ENCODE measurements at places on chromosomes 12 and 14.

DNA sequence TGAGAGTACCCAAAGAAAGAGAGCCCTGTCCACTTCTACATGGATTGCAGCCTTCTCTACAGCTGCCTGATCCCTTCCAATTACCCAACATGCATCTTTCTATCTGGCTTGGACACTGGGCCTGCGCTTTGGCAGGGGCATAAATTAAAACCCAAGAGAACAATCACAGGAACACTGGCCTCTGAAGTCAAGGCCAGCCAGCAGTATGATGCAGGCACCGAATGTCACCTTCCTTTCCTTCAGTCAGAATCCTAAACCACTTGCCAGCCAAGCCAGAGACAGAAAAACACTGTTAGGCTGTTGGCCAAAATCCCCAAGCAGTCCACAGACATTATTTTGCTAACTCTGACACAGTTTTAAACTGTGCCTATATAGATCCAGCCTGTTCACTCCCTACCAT is 113.7 kb downstream of the DUSP6 start:
- no peak for DNase-seq

- peak; percentile 11 for DNase-seq
Observed at GRCh38 chr12:3929875-3930615, 56.8 kb upstream of the PARP11 start.

DNA sequence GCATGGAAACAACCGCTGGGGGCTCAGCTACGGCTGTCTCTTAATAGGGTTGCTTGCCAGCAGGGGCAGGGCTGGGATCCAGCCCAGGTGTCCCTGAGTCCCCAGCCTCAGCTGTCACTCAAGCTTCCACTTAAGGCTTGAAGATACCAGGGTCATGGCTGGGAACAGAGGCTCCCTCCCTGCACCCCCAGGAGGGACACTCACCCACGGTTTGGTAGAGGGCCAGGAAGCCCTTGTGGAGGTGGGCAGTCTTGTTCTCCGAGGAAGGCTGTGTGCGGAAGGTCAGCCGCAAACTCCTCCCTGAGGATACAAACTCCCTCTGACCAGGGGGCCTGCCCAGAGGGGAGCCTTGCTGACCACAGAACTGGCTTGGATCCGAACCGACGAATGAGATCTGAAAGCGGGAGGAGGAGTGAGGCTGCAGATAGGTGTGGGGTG is 7.3 kb downstream of the C1RL start:
- no peak for DNase-seq

DNA sequence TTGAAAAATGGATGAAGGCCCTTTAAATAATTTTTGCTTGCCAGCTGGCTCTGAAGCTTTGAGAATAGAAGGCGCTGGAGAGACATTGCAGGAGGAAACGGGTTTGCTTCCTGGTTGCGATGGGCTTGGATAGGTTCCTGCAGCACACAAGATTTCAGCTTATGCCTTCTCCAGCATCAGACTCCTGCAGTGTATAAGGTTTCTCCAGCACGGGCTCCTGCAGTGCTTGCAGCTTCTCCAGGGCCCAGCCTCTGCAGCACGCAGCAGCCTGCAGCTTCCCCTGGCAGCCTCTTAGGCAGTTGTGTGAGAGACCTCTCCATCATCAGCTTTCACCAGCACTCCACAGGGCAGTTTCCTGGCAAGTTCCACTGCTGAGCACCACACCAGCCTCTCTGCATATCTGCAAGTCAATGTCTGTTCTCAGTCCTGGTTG is 78.7 kb upstream of the ZDHHC17 start:
- peak; percentile 6 for DNase-seq

- no peak for DNase-seq
Observed at GRCh38 chr12:105878964-105879363, 259.8 kb downstream of the NUAK1 start.

Data from nucleus accumbens (tissue), 56 donors.